Omental fat pad (tissue), 4 donors: ENCODE measurements at places on chromosomes 4 and X.

- DNase-seq: no peak
Measured at GRCh38 chrX:100642290-100642689, 1.7 kb upstream of the SRPX2 start.

- no peak for DNase-seq
Measured at GRCh38 chr4:116547632-116548031, 537.7 kb downstream of the TRAM1L1 start.

GRCh38 chrX:47361538-47362511, 8.6 kb upstream of the ZNF157 start:
- no peak for DNase-seq

DNA sequence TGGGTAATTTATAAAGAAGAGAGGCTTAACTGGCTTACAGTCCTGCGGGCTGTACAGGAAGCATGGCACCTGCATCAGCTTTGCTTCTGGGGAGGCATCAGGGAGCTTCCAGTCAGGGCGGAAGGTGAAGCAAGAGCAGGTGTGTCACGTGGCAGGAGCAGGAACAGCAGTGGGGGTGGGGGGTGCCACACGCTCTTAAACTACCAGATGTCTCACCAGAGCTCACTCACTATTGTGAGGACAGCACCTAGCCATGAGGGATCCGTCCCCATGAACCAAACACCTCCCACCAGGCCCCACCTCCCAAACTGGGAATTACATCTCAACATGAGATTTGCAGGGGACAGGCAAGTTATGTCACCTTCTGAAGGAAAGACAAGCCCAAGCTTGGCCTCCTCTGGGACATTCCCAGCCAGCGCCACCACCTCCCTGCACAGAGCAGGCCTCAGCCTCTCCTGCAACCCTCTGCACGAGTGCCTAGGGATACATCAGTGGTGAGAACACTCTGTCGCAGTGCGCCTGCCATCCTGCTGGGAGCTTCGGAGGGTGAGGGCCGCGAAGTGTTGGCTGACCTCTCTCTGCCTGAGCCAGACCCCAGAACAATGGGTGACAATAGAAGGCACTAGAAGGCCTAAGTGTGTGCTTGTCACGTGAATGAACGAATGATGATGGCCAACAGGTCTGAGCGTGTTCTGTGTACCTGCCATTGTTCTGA, 244.3 kb downstream of the EVC2 start:
- no peak for DNase-seq

DNA sequence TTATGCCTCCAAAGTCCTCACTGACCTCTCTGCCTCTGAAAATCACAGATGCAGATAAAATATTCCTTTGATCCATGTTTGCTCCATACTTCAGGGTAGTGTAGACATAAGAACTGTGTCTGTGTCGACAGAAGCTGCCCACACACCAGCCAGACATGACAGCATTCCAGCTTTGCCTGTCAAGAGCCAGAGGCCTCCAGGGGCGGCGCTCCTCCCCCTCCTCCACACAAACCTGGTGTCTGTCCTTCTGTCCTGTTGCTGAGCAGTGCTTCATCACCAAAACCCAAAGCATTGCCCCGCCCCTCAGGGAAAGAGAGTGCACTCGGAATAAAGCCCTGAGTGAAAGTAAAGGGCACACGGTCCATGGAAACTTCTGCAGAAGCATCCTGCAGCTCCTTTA, 379.4 kb downstream of the FBXW7 start:
- no peak for DNase-seq

DNA sequence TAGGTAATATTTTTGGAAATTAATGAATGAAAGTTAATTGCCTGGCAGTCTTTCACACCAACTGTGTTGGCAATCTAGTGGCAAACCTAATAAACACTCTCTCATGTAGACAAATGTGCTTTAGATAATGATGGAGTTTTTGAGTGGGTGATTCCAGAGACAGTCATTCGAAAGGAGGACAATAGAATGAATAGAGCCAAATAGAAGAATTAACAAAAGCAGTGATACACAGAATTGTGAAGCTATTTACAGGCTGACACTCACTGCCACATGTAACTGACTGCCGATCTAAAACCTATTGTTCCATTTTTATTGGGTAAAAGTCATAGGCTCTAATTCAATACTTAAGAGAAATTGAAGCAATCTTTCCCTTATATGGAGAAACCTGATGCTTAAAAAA, 338.5 kb downstream of the PCDH7 start:
- no peak for DNase-seq

DNA sequence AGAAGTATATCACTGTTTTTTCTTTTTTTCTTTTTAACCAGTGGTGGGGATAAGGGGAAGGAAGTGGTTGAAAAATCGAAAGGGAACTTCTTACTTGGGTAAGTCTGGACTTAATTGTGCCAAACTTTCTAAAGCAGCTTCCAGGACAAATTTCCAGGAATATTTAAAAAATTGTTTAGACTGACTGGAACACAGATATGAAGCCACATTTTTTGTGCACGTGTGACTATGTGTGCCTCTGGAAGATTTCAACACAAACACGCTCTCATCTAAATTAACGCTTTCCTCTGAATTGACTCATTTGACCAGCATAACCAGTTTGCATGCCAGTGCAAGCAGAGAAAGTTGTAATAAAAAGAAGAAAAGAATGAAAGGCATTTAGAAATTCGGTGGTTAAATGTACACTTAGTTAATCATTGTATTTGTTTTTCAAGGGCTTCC, 18.8 kb upstream of the YTHDC1 start:
- DNase-seq: no peak

- no peak for DNase-seq
Measured at GRCh38 chr4:112312610-112313239, 15.6 kb downstream of the ALPK1 start.

- DNase-seq: no peak
Measured at GRCh38 chr4:155450676-155451075, 73.9 kb upstream of the MAP9 start.

DNA sequence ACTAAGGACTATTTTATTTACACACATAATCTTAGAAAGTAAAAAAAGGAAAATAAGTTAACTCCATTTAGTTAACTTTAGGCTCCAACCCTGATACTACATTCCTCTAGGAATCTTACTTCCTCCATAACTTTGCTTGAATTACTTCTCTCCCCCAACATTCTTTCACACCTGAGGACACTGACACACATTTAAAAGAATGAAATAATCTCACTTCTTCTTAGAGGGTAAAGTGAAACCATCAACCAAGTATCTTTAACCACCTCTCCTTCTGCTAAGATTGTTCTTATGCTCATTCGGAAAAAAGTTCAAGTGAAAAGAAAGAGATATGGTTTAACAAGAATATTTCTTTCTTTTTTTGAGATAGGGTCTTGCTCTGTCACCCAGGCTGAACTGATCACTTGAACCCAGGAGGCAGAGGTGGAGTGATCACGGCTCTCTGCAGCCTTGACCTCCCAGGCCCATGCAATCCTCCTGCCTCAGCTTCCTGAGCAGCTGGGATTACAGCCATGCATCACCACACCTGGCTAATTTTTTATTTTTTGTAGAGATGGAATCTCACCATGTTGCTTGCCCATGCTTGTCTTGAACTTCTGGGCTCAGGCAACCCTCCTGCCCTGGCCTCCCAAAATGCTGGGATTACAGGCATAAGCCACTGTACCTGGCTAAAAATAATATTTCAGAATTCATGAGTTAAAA, 28.5 kb downstream of the SLC25A4 start:
- no peak for DNase-seq

DNA sequence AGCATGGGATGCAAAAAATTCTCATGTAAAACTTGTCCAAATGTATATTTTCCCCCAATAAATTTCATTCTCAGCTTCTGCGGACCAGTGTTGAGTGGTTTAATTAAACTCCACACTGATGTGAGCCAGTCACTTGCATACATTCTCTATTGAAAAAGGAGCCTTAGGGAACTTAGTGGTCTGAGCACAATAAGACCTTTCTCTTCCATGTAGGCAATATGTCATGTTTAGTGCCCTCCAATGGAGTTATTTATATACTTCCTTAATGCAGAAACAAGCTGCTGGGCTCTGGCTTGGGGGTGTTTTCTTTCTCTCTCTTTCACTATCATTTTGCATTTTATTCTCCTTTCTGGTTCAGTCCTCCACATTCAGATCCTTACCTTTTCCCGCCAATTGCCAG, 196.9 kb downstream of the ANAPC10 start:
- no peak for DNase-seq

DNA sequence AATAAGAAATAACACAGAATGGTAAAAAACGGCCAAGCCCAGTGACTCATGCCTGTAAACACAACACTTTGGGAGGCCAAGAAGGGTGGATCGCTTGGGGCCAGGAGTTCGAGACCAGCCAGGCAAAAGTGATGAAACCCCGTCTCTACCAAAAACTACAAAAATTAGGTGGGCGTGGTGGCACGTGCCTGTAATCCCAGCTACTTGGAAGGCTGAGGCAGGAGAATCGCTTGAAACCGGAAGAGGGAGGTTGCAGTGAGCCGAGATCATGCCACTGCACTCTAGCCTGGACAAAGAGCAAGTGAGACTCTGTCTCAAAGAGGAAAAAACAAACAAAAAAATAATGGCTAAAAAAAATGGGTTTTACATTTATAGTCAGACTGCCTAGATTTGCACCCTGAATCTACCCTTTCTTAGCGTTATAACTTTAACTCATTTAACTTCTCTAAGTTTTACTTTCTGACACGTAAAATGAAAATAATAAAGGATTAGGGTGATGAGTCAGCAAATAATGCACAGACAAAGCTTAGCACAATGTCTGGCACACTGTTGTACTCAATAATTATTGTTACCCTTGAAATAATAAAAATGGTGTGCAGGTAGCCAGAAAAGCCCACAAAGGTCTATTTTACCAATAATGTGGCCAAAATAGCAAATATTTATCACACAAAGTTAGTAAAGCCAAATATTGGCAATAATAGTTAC, 55.0 kb downstream of the ATP11C start:
- no peak for DNase-seq

DNA sequence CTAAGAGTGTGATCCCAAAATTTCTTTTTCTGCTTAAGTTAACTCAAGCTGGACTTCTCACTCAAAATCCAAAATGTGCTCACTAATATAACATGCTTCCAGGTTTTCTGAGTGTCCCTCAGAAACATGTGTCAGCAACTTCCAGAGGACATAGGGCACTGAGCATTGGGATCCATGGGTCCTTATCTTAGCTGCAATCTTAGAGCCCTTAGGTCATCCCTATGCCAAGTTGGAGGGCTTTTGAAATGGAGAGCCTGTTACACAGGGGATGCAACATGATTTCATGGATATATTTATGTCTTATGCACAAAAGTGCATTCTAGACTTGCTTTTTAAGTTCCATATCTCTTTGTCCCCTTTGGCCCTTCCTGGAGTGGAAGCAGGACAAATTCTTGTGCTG, 11.7 kb upstream of the HCCS start:
- no peak for DNase-seq

- no peak for DNase-seq
Measured at GRCh38 chrX:68238568-68238967, 194.7 kb downstream of the OPHN1 start.

- DNase-seq: no peak
Measured at GRCh38 chr4:150136036-150136435, 57.8 kb downstream of the DCLK2 start.

GRCh38 chrX:120251471-120252011, 929 bp downstream of the ZBTB33 start:
- DNase-seq: no peak

- no peak for DNase-seq
Measured at GRCh38 chrX:30830326-30830943, 58.6 kb downstream of the TAB3 start.

DNA sequence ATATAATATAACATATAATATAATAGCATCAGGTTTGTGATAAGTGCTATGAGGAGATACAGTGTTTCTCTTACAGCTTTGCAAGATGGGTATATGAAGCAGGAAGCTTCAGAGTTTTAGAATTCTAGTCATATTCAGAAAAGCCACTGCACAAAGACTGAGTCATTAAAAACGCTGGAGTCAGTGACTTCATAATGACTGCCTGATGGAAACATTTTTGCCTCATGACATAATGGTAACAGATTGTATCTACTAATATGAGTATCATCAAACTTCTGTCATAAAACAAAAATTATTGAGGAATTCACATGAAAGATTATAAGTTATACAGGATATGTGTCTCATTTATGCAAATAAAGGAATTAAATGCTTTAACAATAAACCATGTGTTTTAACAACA, 46.8 kb downstream of the EPHA5 start:
- DNase-seq: no peak

- no peak for DNase-seq
Measured at GRCh38 chr4:176464748-176465147, 145.0 kb downstream of the SPCS3 start.

DNA sequence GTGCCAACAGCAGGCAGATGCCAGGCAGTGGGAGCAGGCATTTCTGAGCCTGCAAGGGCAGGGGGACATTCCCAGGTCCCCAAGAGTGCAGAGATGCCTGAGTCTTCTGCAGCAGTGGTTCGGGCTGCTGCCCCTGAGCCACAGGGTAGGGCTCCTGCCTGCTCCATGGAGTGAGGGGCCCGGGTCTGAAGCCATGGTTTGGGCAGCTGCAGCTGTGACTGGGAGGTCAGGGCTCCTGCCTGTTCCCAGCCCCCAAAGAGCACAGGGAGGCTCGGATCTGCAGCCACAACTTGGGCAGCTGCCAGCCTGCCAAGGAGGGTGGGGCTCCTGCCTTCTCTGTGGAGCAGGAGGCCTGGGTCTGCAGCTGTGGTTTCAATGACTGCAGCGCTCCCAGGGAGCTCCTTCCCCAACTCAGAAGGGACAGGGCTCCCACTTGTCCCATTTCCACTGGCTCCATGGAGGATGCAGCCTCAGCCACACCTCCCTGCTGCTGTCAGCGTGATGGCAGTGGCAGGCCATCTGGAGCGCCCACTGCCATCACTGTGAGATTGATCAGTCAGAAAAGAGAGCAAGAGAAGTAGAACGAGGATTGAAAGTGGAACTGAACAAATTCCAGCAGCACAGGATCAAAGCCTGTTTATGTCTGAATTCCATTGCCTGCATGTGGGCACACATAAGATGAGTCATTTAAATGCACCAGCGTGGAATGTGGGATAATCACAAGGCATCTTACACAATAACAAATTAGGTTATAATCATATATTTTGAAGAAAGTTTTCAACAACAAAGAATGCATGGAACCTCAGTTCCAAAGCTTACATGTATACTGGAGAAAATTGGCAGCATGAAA, 93.1 kb upstream of the CXorf51A start:
- no peak for DNase-seq

GRCh38 chrX:153739754-153740486, 15.3 kb downstream of the ABCD1 start:
- DNase-seq: no peak

GRCh38 chr4:81491943-81492342, 20.2 kb upstream of the RASGEF1B start:
- no peak for DNase-seq

- no peak for DNase-seq
Measured at GRCh38 chr4:117577686-117578311, 456.5 kb upstream of the NDST3 start.

GRCh38 chr4:13876131-13876530, 248.6 kb upstream of the BOD1L1 start:
- DNase-seq: no peak
